ENCODE measurements at places on chromosomes 2 and 18.

GRCh38 chr2:72929010-72929409 lies 11.7 kb downstream of the EMX1 start:
- no peak for DNase-seq

GRCh38 chr2:105641389-105641811 lies 103.3 kb upstream of the NCK2 start:
- DNase-seq: no peak

DNA sequence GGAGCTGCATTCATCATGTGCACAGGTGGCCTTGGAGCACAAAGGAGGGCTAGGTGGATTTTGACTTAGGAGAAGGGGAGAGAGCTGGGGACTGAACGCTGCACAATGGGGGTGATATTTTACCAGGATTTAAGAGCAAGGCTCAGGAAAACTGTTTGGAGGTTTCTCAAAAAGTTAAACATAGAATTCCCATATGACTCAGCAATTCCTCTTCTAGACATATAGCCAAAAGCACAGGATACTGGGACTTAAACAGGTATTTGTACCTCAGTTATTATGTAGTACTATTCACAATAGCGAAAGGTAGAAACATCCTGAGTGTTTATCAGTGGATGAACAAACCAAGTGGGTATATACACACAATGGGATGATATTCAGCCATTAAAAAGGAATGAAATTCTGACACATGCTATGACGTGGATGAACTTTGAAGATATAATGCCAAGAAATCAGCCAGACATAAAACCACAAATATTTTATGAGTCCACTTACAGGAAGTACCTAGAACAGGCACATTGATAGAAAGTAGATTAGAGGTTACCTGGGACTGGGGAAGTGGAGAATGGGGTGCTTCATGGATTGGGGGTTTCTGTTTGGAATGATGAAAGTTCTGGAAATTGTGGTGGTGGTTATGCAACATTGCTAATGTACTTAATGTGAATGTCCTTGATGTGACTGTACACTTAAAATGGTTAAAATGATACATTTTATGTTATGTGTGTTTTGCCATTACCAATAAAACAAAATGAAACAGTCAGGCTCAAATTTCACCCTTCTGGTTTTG lies 216.9 kb downstream of the HAUS1 start:
- DNase-seq: peak; percentile 96

DNA sequence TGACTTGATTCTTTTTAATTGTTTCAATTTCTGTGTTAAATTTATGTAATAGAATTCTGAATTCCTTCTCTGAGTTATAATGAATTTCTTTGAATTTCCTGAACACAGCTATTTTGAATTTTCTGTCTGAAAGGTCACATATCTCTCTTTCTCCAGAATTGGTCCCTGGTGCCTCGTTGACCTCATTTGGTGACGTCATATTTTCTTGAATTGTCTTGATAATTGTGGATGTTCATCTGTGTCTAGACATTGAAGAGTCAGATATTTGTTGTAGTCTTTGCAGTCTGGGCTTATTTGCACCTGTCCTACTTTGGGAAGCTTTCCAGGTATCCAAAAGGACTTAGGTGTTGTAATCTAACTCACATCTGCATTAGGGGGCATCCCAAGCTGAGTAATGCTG lies 111.4 kb upstream of the LRRTM4 start:
- no peak for DNase-seq

GRCh38 chr18:58538604-58539386 lies 90.1 kb downstream of the ALPK2 start:
- no peak for DNase-seq

- DNase-seq: no peak
Observed at GRCh38 chr2:168944065-168944464, 43.0 kb downstream of the G6PC2 start.

GRCh38 chr18:33114749-33115148 lies 325.8 kb downstream of the CCDC178 start:
- no peak for DNase-seq

All from bronchial epithelial cell (primary cell).